BE2C (cell line): ENCODE measurements at places on chromosomes 11 and 22.
A peak's percentile ranks its signal among the peaks of the same experiment; 100 is the strongest.

- no peak for DNase-seq
Observed at GRCh38 chr11:117152066-117152465, 8.0 kb downstream of the PAFAH1B2 start.

DNA sequence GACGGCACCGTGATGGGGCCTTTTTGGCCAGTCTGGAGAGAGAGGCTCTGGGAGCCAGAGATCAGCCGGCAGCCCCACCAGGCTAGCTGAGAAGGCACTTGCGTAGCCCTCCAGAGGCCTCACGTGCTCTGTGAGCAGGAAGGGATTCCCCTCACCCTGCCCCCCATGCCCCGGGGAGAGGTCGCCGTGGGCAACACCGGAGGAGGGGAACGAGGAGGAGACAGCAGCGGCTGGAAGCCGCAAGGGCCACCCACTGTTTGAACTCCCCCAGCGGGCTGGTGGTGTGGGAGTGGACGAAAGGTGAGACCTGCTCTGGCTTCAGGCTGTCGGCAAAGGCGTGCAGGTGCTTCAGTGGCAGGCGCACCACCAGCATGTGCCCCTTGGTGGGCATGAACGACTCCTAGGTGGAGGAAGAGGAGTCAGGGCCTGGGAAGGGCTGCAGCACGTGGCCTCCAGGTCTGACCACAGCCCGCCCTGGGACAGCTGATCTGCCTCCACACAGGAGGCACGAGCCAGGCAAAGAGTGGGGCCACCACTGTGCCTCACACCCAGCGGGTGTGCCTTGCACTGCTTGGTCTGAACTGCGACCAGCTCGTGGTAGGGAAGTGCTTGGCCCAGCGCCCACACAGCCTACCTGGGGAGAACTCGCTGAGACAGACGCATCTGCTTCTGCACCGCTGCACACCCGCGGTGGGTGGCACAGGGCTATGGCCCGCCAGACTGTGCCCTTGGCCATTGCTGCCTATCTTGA lies 99.9 kb downstream of the MED15 start:
- peak; percentile 30 for DNase-seq

DNA sequence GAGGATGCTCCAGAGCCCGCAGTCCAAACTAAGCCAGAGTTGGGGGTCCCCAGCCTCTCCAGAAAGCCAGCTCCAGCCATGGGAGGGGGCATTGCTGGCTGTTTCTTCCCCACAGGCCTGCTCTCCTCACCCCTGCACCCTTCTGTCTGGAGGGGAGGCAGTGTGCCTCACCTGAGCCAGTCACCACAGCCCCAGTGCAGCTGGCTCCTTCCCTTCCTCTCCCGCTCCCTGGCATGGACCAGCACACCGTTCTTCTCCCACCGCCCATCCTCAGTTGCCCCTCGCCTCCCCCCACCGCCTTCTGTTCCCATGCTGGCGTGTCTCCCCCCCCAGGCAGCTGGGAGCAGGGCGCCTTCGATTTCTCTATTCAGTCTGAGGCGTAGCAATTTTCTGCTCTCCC lies 110.5 kb upstream of the THY1 start:
- no peak for DNase-seq

GRCh38 chr11:15672825-15673224 lies 558.1 kb downstream of the INSC start:
- no peak for DNase-seq

DNA sequence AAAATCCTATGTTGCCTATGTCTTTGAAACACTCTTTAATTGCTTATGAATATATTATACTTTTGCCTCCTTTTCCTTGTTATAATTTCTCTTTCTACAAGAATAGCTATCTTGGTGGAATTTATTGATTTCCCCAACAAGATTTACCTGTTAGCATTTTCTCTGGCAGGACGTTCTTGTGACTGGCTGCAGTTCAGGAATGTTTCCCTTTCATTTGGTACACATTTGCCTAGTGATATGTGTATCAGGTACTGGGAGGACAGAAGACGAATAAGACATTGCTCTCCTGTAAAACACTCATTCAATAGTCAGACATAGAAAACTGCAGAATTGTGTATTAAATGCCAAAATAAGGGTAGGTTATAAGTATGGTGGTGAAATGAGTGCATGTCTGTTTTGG lies 279.9 kb downstream of the FAT3 start:
- DNase-seq, result no peak

GRCh38 chr22:26464312-26464711 lies 19.3 kb downstream of the HPS4 start:
- no peak for DNase-seq

GRCh38 chr11:75279273-75279672 lies 38.7 kb downstream of the TPBGL start:
- DNase-seq, result no peak

DNA sequence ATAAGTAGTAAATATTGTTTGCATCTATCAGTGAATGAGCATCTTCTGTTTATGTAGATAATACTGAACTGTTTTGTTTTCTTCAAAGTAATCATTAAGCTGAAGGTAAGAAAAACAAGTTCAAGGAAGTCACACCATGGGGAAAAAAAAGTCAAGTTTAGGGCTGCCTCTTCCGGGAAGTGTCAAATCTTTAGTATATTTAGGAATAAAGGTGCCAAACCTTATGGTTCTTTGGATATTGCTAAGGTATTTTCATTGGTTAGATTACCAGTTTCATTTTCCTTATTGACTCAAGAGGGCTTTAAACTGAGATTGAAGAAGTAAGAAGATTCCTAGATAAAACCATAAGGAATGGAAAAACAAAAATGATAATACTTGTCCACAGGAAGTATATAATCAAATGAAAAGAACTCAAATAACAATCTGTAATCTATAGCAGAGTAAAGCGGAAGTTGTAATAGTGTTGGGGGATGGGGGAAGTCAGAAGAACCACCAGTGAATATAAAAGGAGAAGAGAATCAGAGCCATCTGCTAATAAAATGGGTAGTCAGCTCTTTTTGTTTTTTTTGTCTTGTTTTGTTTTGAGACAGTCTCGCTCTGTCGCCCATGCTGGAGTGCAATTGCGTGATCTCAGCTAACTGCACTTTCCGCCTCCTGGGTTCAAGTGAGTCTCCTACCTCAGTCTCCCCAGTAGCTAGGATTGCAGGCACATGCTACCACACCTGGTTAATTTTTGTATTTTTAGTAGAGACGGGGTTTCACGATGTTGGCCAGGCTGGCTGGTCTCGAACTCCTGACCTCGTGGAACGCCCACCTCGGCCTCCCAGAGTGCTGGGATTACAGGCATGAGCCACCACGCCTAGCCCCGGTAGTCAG lies 2.3 kb downstream of the ATM start:
- DNase-seq, result no peak
